ENCODE measurements at places on chromosomes 12 and 14.

- no peak for DNase-seq
Measured at GRCh38 chr12:86376052-86376451, 119.9 kb upstream of the MGAT4C start.

DNA sequence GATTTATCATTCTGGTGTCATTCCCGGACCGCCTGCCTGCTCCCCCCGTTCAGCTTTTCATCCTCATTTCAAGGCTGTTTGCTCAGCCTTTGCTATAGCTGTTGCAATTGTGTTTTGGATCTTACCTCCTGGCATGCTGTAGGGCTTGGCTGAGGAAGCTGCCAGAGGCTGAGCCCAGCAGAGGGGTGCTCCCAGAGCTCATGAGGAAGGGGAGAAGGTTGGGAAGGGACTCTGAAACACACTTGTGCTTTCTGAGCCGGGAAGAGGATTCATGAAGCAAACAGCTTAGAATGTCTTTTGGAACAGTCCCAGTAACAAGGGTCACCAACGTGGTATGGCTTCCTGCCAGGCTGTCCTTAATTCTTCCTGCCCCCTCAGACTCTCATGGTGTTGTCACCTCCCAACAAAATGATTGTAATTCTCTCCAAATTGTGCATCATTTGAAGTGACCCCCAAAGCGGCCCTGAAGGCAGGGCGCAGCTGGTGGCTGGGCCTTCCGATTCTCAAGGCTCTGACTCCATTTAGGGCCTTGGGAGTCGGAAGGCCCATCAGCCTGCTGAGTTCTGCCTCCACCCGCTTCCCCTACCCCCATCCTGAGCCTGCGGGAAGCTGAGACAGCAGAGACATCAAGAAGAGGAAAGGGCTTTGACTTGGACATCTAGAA lies 111.9 kb upstream of the ARHGAP5 start:
- DNase-seq, result no peak

DNA sequence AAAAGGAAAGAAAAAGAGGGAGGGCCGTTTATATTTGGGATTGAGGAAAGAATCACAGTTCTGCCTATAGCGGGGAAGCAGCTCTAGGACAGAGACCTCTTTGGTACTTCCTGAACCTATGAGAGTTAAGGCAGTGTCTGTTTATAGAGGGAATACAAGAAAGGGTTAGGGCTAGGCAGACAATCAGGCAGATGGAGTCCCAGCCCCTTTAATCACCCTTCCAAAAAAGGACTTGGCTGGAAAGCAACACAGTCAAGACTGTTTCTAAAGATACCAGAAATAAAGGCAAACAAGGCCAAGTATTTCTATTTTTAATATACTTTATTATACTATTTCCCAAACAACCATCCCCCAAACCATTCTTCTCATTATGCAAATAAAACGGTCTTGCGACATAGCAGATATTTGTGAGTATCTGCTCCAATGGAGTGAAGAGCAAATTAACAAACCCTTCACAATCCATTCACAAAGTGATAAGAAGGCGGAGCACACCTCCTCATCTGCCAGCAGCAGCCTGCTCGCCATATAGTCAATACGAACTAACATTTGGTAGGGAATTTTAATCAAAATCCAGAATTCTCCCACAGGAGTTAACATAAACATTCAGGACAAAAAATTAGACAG lies 697 bp upstream of the GRIP1 start:
- DNase-seq, result no peak

- DNase-seq, result no peak
Measured at GRCh38 chr12:92701441-92701840, 1.3 kb upstream of the PLEKHG7 start.

- DNase-seq, result no peak
Measured at GRCh38 chr14:105047283-105048016, 17.8 kb downstream of the GPR132 start.

DNA sequence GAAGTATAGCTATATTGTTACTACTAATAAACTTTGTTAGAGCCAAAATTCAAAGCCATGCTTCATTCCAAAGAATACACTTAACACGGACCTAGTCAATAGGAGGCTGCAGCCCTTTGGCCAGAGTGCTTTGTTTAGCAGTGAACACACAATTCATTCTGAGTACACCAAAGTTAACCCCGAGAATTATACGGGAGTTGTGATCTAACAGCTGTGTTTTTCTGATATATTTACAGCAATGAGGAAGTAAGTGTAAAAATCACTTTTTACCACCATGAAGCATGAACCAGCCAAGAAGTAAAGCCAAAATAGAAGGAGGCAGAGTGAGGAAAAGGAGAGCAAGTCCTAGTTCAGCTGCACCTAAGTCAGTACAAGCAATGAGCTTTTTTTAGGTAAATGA lies 156.8 kb upstream of the PDE3A start:
- DNase-seq, result no peak

DNA sequence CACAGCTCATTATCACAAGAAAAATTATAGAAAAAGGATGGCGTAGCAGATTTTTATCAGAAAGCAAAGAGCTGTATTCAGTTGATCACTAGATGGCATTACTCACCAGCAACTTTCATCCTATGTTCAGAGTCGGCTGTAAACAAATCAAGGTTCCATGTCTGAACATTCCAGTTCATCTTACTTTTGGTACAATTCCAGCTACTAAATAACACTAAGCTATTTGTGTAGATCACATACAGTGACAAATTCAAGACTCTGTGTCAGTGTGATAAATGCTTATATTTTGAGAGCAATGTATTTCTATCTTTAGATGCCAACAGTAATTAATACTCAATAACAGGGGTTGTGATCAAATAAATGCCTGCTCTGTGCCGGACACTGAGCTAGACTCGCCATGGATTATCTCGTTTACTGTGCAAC lies 30.1 kb downstream of the NRDE2 start:
- no peak for DNase-seq

DNA sequence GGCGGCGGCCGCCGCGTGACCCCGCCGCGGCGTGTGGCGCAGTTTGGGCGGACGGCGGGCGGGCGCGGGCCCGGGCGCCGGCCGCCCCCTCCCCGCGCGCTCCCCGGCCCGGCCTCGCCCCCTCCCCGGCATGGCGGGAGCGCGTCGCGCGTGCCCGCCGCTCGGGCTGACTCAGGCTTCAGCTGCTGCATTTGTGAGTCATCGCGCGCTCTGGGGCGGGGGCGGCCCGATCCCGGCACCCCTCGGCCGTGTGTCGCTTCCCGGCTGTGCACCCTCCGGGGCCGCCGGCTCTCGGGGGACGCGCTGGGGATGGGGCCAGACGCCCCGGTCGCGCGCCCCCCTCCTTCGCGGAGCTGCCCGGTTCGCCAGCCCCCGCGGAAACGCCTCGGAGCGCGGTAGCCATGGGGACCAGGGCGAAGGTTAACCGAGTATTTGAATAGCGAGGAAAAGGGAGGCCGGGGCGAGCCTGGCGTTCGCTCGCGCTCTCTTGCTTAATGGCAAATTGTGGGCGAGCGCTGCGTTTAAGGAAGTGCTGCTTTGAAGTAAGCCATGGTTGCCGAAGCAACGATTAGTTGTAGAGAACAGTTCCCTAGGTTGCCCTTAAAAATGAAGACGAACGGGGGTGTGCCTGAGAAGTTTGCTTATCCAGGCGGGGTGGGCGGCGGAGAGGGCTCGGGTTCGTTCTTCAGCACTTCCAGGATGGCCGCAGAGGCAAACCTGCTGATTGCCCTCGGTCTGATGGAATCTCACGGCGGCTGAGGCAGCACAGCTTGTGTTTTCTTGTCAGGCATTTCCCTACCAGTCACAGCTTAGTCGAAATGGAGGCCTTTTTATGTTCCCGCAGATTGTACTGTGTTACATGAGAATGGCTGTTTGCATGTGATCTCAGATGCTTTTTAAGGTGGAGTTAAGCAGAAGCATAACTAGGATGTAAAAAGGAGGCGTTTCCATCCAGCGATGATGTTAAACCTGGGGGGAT lies 896 bp downstream of the EIF5 start:
- DNase-seq, result peak; percentile 67

DNA sequence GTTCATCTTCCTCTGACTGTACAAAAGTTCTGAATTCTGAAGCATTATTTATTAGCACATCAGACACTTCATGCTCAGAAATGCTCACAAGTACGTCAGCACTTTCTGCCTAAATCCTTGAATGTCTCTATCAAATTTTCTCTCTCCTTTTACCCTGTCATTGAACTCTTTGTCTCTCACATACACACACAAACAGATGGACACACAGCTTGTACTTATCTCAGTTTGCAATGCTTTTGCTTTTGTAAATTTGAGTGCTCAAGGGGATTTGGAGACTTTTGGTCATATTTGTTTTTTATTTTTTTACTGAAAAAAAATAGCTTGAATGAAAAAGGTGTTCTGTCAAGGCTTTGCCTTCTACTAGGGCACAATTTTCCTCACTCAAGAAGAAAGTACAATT lies 64.2 kb upstream of the PDZRN4 start:
- DNase-seq, result no peak

GRCh38 chr12:130563323-130563722 lies 152.8 kb downstream of the RIMBP2 start:
- no peak for DNase-seq

GRCh38 chr14:36671149-36671548 lies 9.5 kb downstream of the PAX9 start:
- no peak for DNase-seq

GRCh38 chr12:110015132-110015531 lies 15.9 kb downstream of the ANKRD13A start:
- no peak for DNase-seq

GRCh38 chr12:26425587-26426260 lies 230.4 kb downstream of the SSPN start:
- DNase-seq, result no peak

- DNase-seq, result no peak
Measured at GRCh38 chr14:33917661-33918060, 33.2 kb downstream of the EGLN3 start.

DNA sequence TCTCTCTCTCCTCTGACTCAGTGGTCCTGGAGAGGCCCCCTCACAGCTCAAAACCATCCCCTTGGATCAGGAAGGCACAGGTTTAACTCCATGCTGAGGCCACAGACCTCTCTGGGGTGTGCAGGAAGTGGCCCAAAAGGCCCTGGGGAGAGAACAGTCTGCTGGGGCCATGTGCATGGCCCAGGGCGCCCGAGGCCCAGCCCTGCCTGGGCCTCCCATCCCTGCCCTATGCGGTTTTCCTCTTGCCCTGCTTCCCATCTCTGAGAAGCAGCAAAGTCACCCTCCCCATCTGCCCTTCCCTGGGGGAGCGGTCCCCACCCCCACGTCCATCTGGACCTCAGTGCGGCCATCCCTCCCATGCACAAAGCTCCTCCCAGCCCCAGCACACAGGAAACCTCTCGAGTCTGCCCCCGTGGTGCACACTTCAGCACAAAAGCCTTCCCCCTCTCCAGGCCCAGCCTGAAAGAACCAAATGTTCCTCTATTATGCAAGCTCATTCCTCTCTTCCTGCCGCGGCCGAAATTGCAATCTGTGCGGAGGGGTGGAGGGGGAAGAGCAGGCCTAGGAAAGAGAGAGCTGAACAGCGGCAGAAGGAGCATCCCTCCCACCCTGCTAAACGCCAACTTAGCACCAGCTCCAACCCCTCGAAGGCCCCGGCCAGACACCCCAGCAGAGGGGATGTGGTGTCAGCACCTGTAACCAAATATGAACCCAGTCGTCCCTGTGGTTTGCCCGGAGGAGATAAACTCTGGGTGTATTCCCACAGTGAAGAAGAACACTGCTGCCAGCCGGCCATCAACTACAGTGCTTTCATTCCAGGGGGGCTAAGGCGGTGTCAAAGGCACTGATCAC lies 108.5 kb downstream of the SCARB1 start:
- no peak for DNase-seq

DNA sequence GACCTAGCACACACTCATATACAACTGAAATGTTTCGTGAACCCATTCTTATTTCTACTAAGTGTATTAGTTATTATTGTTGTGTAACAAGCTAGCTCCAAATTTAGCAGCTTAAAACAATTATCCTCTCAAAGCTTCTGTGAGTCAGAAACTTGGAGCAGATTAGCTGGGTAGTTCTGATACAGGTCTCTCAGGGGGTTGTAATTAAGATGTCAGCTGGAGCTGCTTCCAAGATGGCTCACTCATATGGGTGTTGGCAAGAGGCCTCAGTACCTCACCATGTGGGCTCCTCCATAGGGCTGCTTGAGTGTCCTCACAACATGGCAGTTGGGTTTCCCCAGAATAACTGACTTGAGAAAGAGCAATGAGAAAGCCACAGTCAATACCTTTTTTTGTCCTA lies 9.8 kb downstream of the GPR135 start:
- DNase-seq, result no peak

GRCh38 chr12:56461235-56462159 lies 6.9 kb upstream of the SPRYD4 start:
- DNase-seq, result no peak

GRCh38 chr14:72652179-72652578 lies 241.7 kb downstream of the DPF3 start:
- DNase-seq, result no peak

GRCh38 chr12:42961395-42961794 lies 371.8 kb upstream of the PRICKLE1 start:
- no peak for DNase-seq

- DNase-seq, result no peak
Measured at GRCh38 chr14:95776798-95777534, 63.0 kb upstream of the TCL1A start.

DNA sequence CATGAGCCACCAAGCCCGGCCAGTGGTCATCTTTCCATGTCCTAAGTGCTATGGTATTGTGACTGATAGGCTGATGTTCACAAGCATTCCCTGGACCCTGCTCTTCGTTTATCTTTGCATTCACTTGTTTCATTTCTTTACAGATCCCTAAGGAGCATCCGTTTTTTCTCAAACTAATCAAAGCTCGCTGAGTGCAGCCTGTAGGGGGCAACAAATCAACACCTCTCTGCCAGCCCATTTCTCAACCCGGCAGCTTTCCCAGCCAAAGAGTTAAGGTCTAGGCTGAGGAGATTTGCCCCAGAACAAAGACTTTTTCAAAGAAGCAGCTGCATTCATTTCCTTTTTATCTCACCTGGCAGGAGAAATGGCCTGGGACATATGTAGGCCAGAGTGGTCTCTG lies 12.1 kb downstream of the SIRT4 start:
- no peak for DNase-seq

DNA sequence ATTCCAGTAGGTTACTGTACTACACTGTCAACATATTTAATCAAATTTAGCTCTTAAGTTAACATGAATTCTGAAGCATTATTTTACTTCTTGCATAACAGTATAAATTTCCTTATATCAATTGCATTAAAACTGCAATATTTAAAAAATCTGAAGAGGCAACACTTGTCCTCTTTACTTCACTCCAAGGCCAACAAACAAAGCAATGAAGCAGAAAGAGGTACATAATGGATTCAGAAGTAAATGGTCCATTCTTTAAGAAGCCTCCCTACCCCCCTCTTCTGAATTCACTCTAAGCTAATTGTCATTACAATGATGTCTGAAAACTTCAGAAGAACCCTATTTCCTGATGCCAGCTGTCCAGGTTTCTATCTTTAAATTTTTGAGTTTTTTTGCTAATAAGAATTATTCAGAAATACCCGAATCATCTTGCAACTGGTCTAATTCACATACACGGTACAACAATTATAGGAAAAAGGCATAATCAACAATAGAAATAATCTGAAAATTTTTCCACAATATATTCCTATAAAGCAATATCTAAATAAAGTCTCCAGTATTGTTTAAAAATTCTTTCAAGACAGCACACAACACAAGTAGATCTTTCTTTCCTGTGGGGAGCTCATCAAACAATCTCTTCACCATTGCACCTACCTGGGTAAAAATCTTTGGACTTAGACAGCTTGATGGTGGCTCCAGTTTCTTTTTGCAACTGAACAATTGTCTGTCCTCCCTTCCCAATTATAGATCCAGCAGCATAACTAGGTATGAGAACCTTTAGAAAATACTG lies 2.9 kb downstream of the NOVA1 start:
- DNase-seq, result no peak
